ENCODE measurements at places on chromosomes 5 and 9. TPM values are rescaled to one million over a fixed set of nuclear protein-coding genes. Genes with fewer than 3 reads are reported as not detected.

PCDHB3 gene
- polyA plus RNA-seq, result 0.23 TPM

CCNI2 gene
- 0.73 TPM for polyA plus RNA-seq

JAKMIP2 gene
- polyA plus RNA-seq, result 0.11 TPM

LPAR1 gene
- polyA plus RNA-seq, result 45.7 TPM

CCDC69 gene
- polyA plus RNA-seq, result 0.47 TPM

FOXD4L4 gene
- polyA plus RNA-seq, result not detected

NSD1 gene
- 26.9 TPM for polyA plus RNA-seq
